ENCODE measurements at places on chromosomes 2 and 18. TPM values are rescaled to one million over a fixed set of nuclear protein-coding genes. Genes with fewer than 3 reads are reported as not detected.

DNA sequence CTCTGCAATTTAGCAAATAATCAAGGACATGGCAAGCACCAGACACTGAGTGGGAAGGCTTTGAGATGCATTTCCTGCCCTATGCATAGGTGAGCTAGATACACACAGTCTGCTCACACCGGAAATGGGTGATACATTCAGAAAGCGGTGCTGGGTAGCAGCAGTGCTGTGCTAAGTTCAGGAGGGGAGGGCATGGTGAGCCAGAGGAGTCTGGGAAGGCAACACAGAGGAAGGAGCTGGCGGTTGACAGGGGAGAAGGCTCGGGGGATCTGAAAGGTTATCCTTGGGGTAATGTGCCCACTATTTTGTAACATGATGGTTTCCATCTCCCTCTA is 57.4 kb upstream of the EPAS1 start:
- no peak for DNase-seq

- no peak for DNase-seq
Measured at GRCh38 chr2:148754864-148755263, 110.3 kb downstream of the EPC2 start.

DNA sequence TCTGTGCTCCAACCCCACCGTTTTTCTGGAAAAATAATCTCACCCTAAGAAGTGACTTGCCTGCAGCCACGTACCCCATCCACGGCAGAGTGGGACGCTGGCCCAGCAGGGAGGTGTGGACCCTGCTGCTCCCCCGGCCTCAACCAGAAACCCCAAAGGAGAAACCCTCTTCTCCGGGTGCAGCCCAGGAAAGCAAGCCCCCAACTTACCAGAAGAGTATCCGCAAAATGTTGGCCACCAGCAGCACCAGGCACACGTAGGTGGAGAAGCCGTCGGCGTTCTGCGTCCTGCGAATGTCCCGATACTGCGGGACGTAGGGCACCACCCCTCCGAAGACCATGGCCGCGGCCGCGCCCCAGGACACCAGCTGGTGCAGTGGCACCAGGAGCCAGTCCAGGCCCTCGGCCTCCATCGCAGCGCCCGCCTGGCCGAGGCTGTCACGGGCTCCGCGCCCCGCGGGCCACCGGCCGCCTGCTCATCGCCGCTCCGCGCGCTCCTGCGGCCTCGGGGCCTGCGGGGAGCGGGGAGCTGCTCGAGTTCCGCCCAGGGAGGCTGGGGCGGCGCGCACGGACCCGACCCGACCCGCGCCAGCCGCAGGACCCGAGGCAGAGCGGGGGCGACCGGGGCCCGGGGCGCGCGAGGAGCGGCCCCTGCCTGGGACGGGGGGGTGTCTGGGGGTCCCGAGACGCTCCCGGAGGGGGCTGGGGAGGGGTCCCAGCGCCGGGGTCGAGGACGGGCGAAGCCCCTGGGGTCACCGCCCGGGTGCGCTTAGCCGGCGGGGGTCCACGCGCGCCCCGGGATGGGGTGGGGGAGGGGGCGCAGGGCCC is 725 bp downstream of the SLC66A2 start:
- peak; percentile 22 for DNase-seq

DNA sequence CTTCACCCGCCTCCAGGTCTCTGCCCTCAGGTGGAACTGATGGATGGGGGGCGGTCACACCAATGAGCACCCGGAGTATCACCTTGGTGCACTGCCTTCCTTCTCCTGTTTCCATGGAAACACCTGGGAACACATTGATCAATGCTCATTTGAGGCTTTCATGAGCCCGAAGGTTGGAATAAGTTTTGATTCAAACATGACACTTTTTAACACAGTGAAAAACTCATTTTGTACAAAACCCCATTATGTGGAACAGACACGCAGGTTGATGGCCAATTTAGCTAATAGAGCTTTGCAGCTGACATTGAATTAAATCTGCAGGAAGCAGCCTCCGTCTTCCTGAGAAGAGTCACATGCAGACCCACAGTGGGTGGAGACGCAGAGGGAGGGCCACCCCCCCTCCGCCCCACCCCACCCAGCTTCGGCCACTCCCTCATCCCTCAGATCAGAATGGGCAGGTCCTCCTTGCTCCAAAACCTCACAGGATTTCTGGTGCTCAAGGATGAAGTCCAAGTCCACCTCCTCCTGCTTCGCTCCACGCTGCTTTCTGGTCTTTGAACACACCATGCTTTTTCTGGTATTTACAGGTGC is 96.0 kb upstream of the MYCN start:
- no peak for DNase-seq

DNA sequence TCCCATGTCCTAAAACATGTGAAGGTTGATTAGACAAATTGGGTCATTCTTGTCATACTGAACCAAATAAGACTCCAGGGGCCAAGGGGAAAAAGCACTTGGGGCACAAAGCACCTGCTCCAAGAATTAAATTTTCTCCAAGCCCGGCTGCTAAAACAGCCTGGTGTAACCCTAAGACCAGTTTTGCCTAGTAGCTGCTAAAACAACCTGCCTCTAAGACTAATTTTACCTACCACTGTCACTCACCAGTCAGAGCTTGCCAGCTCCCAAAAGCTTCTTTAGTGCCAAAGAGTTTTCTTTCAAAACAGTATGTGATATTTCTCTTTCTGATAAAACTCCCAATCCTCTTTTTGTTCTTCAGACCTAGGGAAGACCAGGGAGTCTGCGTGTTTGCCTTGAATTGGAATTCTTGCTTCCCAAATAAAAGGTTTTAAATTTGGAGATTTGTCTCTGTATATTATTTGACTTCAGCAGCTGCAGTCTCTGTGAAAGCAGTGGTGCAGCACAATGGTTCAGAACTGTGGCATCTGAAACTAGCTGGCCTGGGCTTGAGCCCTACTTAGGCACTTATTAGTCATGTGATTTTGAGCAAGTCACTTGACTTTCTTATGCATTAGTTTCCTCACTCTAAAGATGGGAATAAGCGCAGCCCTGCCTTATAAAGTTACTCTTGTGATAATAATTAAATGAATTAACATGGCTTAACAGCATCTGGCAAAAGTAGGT is 16.2 kb upstream of the APOB start:
- DNase-seq: no peak

DNA sequence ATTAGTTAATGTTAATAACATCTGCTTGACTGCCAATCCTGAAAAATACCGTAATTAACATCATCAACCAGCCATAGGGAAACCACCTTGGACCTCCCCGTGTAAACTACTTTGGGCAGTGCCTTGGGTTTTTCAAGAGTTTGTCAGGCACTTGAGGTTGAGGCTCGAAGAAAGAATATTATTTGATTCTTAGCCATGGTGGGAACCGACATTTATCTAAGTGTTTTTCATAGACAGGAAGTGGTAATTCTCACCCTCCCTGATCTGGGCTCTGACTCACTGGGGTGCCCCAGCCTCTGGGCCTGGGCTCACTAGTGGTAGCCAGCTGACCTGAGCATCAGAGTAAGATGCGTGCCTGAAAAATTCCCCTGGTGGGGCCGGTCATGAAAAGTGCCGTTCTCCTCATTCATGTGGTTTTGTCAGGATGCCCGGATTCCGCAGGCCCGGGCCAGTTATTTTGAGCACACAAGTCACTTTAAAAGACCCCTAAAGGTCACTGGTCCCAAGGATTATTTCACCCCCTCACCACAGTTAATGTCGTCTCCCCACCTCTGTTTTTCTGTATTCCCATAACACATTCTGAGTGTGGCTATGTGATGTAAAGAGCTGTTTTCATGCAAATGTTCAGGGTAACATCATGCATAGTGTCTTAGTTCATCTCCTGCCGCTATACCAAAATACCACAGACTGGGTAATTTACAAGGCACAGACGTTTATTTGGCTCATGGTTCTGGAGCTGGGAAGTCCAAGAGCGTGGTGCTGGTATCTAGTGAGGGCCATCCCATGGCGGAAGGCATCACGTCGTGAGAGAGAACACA is 21.6 kb upstream of the SPATA3 start:
- no peak for DNase-seq

- no peak for DNase-seq
Measured at GRCh38 chr2:149715005-149715592, 127.5 kb upstream of the MMADHC start.

The RND3 gene
- 121 TPM for total RNA-seq

The MLPH gene
- 23.6 TPM for total RNA-seq

The TMEM163 gene
- 6.4 TPM for total RNA-seq
